ENCODE measurements at places on chromosomes 5 and 9. TPM values are rescaled to one million over a fixed set of nuclear protein-coding genes. Genes with fewer than 3 reads are reported as not detected.

DNA sequence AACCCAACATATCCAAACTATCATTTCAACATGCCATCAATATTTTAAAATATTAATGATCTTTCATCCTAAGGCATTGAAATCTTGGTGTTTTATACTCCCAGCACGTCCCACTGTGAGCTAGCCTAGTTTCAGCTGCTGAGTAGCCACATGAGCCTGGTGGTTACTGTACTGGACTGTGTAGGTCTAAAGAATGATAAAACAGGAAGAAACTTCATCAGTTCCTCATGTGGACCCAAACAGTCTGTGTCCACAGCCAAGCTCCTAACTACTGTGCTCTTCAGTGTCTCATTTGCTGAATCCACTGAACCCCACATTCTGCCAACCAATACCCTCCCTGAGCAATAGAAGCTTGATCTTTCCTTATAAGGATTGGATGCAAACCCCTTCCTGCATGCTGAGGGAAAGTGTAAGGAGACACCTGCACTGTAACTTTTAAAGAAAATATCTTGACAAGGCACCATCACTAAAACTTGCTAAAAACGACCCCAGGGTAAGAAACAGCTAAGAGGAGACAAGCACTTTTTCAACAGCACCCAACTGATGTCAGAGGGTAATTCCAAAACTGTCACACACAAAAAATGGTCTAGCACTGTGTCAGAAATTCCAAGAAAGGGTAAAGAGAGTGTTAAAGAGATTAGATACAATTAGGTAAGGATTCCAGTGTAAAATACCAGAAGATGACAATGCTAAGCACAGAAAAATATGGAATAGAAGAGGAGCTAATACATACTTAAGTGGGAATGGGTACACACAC lies 126.9 kb downstream of the SPOCK1 start:
- DNase-seq = no peak

Gene SSBP2
- 12.0 TPM for total RNA-seq

DNA sequence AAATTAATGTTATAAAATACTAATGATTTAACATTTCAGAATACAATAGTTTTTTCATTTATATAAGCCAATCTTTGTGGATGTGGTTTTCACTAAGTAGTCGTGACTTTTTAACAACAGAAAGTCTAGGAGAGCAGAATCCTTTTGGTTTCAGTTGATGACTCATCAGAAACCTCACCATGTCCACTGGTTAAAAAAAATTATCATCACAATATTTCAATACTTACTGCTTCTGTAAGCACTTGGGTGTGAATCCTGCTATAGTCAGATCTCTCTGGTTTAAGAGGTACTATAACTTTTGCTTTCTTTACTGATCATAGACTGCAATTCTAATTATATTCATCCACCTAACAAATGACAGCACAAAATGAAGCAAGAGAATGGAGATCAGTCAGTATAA lies 77.2 kb downstream of the MRPS30 start:
- DNase-seq = no peak

DNA sequence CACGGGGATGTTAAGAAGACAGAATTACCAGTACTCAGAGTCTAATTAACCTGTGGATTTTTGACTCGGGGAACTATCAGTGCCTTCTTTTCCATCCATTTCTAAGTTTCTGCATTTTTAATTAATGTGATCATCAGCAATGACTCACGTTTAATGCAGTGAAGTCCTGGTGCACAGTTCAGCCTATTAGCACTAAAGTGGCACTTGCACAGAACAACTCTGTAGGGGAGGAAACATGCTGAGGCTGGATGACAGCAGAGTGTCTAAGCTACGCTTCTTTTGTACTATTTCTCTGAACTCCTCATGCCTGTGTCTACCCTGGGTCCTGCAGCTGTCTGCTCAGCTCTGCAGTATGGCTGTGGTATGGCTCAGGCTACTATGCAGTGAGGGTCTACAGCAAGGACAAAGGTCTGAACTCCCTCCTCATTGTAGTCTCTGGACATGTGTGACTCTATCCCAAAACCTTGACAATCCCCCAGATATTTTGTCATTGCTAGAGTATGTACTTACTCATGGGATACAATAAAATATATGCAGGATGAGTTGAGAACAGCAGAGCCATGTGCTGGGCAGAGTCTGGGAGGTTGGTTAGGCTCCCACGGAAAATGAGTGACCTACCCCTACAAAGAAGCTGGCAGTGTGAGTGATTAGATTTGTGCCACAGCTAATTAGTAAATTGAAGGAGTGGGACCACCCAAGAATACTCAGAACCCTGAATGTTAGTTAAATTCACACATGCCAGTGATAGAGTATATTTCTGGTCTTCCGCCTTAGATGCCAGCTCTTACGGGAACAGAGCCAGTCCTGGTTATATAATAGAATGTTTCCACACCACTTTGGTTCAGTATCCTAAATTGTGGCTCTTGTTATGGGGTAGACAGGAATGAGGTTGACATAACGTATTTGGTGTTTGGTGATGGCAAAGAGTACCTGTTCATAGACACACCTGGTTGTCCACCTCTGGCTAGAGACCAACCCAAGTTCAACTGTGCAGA lies 148.0 kb downstream of the GHR start:
- no peak for DNase-seq

Gene IFNA13
- not detected for total RNA-seq

DNA sequence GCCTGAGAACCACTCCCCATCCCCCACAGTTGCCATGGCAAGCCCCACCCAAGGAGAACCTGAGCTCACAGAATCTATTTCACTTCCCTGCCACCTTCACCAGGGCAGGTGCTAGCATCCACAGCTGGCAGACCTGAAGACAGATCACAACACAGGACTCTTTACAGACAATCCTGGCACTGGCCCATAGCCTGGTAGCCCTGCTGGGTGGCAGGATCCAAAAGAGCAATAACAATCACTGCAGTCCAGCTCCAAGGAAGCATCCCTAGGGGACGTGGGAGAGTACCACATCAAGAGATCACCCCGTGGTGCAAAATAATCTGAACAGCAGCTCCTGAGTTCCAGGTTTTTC lies 463.2 kb upstream of the PIK3R1 start:
- no peak for DNase-seq
